ENCODE measurements at places on chromosomes 1 and 21.

DNA sequence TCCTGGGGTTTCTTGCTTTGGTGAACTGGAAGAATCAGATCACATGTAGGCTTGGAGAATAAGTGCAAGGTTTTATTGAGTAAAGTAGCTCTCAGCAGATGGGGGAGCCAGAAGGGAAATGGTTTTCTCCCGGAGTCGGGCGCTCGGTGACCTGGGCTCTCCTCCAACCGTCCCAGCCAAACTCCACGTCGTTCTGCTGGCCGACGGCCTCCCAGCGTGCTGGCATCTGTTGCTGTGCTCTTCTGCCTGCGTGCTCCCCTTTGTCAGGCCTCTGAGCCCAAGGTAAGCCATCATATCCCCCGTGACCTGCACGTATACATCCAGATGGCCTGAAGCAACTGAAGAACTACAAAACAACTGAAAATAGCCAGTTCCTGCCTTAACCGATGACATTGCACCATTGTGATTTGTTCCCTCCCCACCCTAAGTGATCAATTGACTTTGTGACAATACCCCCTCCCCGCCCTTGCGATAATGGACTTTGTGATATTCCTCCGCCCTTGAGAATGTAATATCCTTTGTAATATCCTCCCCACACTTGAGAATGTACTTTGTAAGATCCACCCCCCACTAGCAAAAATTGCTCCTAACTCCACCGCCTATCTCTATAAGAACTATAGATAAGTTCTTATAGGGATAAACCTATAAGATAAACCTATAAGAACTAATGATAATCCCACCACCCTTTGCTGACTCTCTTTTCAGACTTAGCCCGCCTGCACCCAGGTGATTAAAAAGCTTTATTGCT is 88.3 kb downstream of the SMYD3 start:
- DNase-seq: no peak

DNA sequence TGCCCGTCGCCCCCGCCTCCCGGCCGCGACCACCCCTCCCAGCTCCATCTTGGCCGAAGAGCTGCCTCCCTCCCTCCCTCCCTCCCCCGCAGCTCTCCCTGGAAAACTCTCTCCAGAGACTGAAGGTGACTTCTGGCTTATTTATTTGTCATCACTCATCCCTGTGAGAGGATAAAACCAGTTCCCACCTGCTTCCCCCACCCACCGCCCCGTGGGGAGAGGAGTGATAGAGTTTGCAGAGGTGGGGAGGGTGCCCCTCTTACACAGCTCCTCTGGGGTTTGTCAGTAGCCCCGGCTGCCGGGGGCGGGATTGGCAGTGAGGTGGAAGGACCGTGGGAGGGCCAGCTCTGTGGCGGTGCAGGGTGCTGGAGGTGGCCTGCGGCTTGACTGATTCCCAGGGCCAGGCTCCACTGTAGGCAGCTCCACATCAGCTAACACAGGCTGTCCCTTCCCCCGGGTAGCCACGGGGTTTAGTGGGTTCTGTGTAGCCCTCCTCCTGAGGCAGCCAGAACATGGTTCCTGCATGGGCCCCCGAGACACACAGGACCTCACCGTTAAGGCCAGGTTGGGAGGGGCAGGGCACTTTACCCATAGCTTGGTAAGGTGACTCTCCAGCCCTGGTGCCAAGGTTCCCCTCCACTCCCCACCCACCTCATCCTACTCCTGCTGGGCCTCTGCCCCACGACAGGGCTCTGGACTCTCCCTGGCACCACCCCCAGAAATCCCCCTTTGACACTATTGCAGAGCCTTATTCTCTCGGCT is 62.2 kb downstream of the ELK4 start:
- DNase-seq: no peak

- DNase-seq: no peak
Measured at GRCh38 chr1:31932491-31933316, 5.5 kb downstream of the PTP4A2 start.

GRCh38 chr1:203360547-203361185 is 9.7 kb upstream of the FMOD start:
- DNase-seq: no peak

DNA sequence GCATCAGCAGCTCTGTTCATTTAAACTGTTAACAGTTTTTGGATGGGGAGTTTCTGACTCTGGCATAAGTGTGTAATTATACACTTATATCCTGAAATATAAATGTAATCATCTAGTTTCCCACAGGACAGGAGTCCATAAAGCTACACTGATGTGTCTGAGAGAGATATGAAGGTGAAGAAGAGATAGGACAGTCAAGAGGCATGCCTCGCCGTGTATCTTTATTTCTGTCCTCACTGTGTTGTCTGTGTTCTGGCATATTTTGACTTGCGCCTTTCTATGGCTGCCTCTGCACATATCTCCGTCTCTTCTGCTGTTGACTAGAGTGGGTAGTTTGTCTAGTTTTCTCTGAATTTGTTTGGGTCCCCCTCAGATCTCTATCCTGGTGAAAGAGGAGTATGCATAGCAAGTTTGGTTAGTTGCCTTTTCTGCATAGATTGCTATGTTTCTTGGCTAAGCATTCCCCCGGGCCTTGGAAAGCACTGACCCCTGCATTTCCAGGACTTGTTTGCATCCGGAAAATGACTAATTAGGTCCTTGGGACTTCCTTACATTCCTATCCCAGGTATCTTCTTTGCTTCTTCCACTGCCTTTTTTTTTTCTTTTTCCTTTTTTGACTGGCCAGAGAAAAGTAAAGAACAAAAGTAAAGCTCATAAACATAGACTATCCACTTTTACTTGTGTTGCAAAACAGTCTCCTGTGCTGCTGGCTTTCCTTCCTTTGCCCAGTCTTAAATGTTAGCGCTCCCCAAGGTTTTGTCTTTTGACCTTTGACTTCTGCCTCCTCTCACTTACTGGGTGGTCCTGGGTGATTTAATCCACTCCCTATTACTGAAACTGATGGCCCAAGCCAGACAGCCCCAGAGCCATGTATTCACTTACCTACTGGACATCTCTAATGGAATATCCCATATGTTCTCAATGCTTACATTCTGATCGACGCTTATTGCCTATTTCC is 27.6 kb upstream of the CNN3 start:
- DNase-seq: no peak

GRCh38 chr1:163361123-163361934 is 39.6 kb downstream of the NUF2 start:
- no peak for DNase-seq

GRCh38 chr1:171917331-171917730 is 76.0 kb downstream of the DNM3 start:
- no peak for DNase-seq

GRCh38 chr1:65232461-65232990 is 76.8 kb upstream of the DNAJC6 start:
- no peak for DNase-seq

DNA sequence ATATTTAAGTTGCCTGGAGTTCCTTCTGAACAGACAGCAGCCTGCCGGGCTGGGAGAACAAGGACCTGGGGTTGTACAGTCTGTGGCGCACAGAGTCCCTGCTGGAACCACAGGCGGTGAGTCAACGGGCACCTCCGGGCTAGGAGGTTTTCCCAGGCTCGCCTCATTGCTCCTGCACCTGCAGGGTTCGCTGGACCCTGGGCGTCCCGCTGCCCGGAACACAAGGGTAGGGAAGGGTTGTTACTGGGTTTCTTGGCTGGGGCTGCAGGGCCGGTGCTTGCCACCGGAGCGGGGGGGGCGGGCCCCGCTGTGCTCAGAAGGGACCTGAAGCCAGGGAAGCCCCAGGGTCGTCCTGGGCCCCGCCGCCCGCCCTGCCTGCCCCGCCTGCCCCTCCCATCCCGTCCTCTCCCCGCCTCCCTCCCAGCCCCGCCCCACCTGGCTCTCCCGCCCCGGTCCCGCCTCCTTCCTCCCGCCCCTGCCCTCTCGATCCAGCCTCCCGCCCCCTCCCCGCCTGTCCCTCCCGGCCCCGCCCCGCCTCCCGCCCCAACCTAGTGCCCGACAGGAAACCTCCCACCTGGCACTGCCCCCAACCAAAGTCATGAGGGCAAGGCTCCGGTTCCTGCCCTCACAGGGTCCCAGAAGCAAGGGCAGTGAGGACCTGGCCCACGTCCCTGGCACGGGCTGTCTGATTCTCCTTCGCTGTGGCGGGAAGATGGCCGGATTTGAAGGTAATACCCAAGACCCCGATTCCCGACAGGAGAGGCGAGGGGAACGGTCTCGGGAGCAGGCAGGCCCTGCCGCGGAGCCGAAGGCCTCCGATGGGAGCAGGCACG is 6.8 kb downstream of the JMJD4 start:
- peak; percentile 90 for DNase-seq

DNA sequence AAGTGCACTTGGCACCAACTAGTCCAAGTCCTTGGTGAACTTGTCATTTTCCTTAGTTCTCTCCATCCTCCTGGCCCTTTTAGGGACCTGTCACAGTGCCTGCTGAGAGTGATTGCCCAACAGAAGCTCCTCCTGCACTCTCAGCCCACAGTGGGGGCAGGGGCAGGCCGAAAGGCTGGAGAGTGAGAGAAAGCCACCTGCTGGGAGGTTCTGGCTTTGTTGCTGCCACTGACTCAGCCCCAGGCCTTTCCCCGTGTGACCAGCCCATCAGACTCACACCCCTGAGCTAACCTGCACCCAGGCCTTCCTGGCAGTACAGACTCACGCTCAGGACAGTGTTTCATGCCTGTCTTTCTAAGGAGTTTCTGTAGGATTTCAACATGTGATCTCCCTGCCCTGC is 17.1 kb upstream of the PROK1 start:
- no peak for DNase-seq
